Uterus (tissue), 4 donors: ENCODE measurements at places on chromosomes 2 and 18. TPM values are rescaled to one million over a fixed set of nuclear protein-coding genes. Genes with fewer than 3 reads are reported as not detected.

Gene PROM2
- total RNA-seq, result 1.5 TPM

DNA sequence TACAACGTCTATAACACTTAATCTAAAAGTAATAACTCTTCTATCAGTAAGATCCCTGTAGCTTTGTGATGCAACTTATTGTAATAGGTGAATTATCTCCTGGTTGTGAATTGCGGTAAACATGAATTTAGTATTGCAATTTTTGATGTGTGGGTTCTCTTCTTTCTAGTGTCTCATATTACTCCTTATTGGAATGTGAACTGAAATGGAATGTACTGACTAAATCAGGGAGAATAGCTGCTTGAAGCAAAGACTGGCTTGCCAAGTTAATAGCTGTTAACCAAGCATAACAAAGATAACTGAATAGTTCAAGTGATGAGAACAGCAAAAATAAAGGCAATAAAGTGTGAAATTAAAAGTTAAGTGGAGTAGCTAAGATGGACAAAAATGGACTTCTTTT lies 60.5 kb upstream of the TFPI start:
- no peak for DNase-seq

- DNase-seq, result no peak
Measured at GRCh38 chr2:102304711-102305611, 6.4 kb upstream of the IL1RL1 start.

DNA sequence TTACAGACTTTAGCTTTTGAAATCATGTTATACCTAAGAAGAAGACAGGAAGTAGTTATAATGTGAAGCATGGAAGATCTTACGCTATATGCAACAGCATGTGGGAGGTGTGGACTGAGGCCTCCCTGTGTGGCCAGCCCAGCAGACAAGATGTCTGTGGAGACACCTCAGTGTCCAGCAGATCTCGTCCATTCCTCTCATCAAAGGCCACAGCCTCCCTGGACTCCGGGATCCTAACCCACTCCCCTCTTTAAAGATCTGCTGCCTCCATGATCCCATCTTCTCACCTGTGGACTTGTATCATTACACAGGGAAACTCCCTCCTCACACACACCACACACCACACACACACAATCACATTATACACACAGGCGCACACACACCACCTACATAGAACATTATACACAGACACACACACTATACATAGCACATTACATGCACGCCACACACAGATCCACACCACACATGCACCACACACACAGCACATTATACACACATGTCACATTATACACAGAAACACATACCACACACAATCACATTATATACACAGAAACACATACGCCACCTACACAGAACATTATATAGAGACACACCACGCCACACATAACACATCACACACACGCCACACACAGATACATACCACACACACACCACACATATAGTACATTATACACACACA lies 89.5 kb downstream of the PXDN start:
- DNase-seq, result no peak

GRCh38 chr2:226478109-226478809 lies 321.4 kb downstream of the IRS1 start:
- DNase-seq, result peak; percentile 53

DNA sequence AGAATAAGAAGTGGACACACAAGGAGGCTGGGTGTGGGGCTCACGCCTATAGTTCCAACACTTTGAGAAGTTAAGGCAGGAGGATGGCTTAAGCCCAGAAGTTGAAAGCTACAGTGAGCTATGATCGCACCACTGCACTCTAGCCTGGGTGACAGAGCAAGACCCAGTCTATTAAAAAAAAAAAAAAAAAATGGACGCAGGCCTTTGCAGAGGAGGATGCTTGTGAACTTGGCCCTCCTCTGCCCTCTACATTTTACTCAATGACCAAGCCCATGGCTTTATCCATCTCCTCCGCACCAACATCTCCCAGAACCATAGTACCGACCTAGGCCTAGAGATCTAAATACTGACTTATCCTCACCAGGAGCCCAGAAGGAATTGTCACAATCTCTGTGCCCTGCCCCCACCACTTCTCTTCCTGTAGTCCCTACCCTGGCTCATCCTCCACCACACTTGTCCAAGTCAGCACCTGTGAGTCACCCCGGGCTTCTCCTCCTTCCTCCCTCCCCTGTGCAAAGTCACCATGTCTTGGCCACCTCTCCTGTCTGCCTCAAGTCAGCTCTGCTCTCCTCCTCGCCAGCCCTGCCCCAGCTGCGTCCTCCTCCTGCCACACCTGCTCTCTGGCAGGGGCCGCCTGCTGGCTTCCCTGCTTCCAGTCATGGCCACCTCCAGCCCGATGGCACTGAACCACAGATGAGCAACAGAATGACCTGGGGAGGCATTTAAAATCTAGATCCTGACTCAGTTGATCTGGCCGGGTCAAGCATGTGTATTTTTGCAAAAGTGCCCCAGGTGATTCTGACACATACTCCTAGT lies 35.8 kb upstream of the ASPRV1 start:
- no peak for DNase-seq

DNA sequence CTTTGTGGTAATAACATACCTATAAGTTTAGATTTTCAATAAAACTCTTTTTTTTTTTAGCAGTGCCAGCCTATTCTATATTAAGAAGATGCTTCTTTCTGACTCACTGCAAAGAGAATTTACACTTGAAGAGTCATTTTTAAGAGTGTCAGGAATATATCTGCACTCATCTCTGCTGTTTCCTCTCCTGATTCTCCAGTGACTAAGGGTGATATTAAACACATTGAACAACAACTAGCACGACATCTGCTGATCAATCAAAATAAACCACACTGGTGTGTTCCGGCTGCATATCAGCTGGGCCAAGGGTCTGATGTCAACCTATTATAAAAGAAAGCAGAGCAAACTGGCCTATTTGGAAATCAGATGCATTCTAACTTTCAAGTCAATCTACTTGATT lies 15.0 kb downstream of the RAB27B start:
- no peak for DNase-seq

Gene TDRD15
- total RNA-seq, result 0.28 TPM

GRCh38 chr2:241555711-241556110 lies 2.8 kb upstream of the BOK start:
- DNase-seq, result no peak

Gene NT5DC4
- total RNA-seq, result not detected

Gene NDUFV2
- 99.8 TPM for total RNA-seq

Gene ABCB6
- 19.2 TPM for total RNA-seq

- DNase-seq, result no peak
Measured at GRCh38 chr2:23544589-23545295, 159.8 kb downstream of the KLHL29 start.

GRCh38 chr2:96095116-96095636 lies 21.2 kb downstream of the ADRA2B start:
- DNase-seq, result no peak

DNA sequence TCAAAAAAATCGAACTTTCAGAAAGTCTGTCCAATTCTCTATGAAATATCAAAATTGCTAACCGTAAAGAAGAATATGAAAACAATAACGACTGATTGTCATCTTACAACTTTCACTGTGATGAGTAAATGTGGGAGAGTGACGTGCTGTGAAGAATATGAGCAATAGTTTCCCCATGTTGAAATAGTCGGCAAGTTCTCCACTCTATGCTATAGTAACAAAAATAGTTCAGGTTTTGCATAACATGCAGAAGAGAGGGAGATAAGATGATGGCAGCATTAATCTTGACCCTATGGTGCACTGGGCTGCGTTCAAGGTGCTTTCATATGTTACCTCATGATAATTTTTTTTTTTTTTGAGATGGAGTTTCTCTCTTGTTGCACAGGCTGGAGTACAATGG lies 196.8 kb upstream of the CYRIA start:
- no peak for DNase-seq

- DNase-seq, result no peak
Measured at GRCh38 chr2:155060896-155061295, 362.4 kb downstream of the KCNJ3 start.

GRCh38 chr18:46917803-46918600 lies 600 bp downstream of the KATNAL2 start:
- DNase-seq, result peak; percentile 30

Gene IL18RAP
- 1.9 TPM for total RNA-seq

Gene SCYGR4
- not detected for total RNA-seq

DNA sequence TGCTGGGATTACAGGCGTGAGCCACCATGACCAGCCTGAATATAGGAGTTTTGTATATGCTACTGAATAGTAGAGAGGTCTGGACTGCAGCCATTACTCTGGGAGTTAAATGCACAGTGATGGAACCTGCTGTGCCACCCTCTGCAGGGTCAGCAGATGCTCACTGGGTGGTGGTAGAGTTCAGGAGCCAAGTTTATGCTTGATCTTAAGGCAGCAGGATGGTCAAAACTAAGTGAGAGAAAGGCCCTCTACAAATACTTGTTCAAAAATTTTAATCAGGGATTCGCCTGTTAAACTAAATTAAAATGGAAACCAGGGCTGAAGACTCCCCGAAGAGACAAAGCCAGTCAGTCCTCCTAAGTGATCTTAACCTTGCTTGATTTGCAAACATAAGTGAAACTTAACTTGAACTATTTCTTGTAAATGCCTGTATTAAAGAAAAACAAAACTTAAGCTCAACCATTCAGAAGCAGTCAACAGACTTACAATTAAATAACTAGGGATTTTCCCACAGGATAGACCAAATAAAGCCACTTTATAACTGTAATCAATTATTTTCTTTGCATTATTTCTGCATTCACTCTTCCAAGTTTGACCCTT lies 4.2 kb upstream of the WDFY1 start:
- no peak for DNase-seq

DNA sequence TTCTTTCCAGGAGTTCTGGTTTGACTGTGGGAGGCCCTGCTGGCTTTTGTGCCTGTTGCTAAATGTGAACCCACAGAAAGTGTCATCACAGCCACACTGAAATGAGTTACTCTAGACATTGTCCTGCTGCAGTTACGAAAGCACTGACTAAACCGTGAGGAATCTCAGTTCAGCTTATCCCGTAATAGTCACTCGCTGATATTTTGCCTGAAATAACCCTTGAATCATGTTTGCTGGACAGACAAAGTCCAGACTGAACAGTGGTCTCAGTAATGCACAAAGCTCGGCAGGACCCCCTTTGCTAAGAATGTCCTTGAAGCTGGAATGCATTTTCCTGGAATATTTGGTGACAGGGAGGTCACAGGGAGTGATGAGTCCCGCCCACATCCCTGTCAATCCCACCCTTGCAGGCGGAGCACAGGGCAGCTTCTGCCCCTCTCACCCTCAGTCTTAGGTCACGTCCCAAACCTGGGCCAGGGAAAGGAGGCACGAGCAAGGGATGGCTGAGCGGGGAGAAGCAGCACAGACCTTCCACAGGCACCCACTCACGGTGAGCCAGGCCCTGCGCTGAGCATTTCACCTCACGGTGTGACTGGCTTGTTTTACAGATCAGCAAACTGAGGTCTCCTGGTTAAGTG lies 53.4 kb downstream of the ADI1 start:
- no peak for DNase-seq

DNA sequence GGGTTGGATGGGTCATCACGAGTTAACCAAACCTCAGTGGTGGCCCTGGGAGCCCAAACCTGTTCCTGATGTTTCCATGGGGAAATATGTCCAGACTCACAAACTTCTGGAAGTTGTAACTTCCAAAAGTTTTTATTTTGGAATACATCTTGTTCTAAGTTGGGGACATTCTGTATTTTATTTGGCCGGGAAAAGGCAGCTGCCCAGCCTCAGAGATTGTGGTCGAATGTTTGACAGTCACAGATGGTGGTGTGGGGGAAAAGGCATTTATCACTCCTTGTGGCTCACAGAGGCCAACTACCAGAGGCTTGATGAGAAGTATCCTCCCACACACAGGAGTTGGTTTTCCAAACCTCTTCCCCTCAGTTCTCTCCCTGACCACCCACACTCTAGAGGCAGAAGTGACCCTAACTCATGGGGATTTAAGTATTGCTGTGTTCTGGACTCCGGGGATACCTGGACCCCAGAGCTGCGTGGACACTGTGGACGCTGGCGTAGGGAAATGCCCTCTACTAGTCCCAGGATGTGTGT lies 124.7 kb upstream of the PPP1CB start:
- DNase-seq, result peak; percentile 84

Gene MROH2A
- total RNA-seq, result not detected

DNA sequence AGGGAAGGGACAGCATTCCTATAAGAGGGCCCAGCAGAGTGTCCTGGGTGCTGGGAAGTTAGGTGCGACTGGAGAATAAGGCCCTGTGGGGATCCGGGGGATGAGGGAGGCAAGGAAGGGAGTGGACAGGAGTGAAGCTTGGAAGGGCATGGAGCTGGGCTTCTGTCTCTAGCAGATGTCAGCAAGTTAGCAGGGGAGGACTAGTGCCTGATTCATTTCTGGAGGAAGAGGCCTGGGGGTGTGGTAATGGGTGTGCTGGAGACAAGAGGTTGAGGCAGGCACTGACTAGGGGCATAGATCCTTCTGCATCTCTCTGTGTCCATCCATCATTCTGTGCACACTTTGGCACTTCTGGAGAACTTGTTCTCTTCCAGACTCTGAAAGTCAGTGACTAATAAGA lies 134.7 kb downstream of the ACOXL start:
- DNase-seq, result no peak

- DNase-seq, result no peak
Measured at GRCh38 chr2:32844253-32844652, 102.5 kb upstream of the LTBP1 start.

DNA sequence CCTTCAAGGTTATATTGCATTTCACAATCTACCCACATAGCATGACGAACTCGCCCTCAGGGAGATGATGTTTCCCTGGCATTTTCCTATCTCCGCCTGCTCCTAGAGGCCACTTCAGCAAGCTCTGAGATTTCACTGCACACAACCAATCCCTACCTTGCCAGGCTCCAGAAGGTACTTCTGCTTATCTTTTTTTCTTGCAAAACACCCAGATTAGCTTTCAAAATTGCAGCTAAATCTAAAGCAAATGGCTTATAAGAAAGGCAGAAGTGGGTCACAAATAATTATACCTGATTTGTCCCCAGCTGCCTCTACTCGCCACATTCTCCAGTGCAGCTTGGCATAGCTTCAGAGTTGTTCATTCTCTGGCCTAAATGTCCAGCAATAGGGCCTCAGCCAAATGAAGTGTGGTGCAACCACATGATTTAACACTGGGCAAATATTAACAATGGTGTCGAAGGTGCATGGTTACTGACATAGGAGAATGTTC lies 32.4 kb upstream of the MRPL19 start:
- DNase-seq, result no peak

GRCh38 chr18:3170441-3171161 lies 49.2 kb downstream of the MYOM1 start:
- DNase-seq, result no peak

Gene FAM124B
- total RNA-seq, result 5.7 TPM

GRCh38 chr2:7633566-7634153 lies 716.4 kb downstream of the RNF144A start:
- no peak for DNase-seq

Gene TMEM198
- total RNA-seq, result 0.77 TPM

- no peak for DNase-seq
Measured at GRCh38 chr2:70935468-70936164, at the start of gene ATP6V1B1. Gene ATP6V1B1, plus strand, starts transcription at chr2:70935900. Its CDS starts 55 bp downstream, at chr2:70935955.

DNA sequence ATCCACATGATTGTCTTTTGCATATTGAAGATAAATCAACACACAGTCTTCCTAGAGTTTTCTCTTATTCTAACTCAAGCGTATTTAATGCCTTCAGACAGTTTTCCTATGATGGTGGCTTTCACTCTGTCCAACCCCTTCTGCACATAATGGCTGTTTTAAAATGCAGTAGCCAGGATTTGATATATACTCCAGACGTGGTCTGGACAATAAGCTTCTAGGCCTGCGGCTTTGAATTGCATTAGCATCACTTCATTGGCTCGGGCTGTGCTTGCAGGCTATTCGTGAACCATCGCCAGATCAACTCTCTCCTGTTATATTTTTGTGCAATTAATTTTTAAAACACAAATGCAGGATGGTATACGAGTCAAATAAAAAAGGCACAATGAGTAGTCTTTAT lies 235.3 kb downstream of the BCL2 start:
- no peak for DNase-seq

- no peak for DNase-seq
Measured at GRCh38 chr2:4258563-4258962, 555.2 kb downstream of the DCDC2C start.
